MV-4-11 (cell line): ENCODE measurements at places on chromosomes 7 and 10.
A peak's percentile ranks its signal among the peaks of the same experiment; 100 is the strongest.

- no peak for DNase-seq
Observed at GRCh38 chr7:94250987-94251386, 143.7 kb upstream of the COL1A2 start.

GRCh38 chr10:124340033-124340760, 78.5 kb downstream of the OAT start:
- DNase-seq, result no peak

DNA sequence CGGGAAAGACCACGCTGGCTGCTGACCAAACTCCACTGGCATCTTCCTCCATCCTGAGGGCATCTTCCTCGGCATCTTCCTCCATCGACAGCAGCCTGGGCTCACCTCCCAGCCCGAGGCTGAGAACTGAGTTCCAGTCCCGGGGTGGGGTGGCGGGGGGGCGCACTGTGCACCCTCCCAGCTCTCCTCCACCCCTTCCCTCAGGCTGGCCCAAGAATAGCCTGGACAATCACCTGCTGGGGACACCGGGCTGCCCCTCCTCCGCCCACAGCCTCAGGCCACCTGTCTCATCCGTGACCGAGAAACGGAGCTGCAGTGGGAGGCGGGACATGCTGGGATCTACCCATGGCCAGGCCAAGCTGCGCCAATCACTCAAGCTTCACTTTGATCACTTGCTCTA, 37.2 kb downstream of the DIP2C start:
- DNase-seq, result no peak

DNA sequence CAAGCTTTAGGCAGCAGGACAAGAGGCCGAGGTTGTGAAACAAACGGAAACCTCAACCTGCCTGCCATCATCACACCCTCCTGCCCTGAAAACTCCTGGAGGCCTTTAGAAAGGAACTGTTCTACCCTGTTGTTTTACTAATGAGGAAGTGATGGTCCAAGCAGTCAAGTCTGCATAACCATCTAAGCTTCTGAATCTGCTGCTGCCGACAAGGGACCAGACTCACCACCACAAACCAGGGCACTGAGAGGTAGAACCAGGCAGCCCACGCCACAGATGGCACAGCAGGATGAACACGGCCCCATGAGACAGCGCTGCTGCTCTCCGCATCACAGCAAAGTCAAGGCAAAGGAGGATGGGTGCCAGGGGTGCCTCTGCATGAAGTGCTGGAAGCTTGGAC, 209.4 kb downstream of the CELF2 start:
- peak; percentile 63 for DNase-seq

- no peak for DNase-seq
Observed at GRCh38 chr7:104296266-104296665, 32.1 kb upstream of the LHFPL3 start.

DNA sequence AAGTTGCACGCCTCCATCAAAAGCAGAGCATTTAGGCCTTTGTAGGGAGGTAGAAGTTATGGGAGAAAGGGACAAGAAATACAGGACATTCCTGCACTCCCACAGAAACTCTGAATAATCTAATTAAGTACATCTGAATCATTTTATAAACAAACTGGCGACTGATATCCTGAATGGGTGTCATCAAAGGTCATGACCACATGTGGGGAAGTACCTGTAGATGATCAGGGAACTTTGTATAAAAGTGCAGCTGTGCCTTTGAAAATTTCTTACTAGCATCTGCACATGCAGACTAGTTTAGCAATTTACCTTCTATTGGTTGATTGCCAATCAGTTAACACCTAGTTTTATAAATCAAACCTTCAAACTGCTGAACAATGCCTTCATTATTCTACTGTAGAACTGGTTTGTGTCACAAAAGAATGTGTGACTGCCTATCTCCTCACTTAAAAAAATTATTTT, 17.1 kb downstream of the STEAP4 start:
- no peak for DNase-seq

DNA sequence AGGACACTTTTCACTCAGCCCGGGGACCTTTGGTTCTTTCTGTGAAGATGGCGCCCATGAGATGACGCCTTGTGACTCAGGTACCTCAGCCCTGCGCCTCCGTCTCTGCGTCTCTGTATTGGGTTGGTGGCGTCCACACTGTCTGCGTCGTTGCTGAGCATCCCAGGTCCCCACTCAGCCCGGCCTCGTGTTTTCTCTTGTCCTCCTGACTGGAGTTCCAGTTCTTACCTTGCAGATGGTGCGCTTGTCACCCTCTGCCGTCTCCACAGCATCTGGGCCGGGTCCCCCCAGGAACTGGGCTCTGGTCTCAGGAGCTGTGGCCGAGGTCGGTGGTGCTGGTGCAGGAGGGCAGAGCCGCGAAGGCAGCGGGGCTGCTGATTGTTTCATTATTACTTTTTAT, 150.4 kb downstream of the WDR37 start:
- DNase-seq, result no peak

DNA sequence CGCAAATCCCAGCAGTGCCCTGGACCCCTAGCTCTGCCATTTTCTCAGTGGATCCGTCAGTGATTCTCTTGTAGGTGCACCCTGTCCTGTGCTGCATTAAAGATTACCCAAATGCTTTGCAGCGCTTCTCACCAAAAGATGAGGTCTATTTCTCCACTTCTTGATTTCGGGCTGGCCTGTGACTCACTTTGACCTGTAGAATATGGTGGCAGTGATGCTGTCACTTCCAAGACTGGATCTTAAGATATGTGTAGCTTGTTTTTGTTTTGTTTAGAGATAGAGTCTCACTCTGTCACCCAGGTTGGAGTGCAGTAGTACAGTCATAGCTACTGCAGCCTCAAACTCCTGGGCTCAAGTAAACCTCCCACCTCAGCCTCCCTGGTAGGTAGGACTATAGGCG, 37.0 kb upstream of the ZMIZ1 start:
- no peak for DNase-seq

DNA sequence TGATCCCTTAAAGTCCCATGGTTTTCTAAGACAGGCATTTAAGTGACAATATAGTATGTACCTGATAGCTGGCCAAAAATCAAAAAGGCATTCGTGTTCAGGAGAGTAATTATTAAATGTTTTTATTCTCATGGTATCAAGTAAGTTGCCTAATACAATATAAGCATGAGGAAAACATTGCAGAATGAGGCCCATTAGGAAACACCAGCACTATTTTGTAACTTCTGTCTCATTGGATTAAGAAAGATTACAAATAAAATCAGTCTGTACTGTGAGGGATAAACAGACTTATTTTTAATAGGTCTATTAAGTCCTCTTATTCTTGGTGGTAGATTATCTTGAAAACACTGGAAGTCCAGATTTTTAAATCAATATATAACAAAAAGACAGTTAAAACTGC, 110.1 kb downstream of the SNX13 start:
- no peak for DNase-seq

- peak; percentile 40 for DNase-seq
Observed at GRCh38 chr7:92602352-92603088, 12.3 kb upstream of the FAM133B start.

DNA sequence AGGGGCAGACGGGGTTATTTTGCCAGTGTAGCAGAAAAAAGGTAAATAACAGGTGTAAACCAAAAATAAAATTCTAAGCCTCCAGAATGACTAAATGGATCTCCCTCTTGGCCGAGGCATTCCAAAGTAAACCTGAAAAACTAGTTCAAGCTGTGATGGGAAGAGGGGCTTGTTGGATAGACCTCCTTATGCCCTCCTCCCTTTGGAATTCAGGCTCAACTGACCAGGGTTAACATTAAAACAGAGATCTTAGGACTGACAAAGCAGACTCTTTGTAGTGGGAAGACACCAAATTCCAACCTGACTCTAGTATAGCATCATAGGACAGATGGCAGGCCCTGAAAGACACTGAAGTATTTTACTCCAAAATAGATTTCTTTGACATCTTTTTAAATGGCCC, 113.8 kb upstream of the ITGB1 start:
- DNase-seq, result no peak

- no peak for DNase-seq
Observed at GRCh38 chr10:22339761-22340328, 5.5 kb upstream of the SPAG6 start.

DNA sequence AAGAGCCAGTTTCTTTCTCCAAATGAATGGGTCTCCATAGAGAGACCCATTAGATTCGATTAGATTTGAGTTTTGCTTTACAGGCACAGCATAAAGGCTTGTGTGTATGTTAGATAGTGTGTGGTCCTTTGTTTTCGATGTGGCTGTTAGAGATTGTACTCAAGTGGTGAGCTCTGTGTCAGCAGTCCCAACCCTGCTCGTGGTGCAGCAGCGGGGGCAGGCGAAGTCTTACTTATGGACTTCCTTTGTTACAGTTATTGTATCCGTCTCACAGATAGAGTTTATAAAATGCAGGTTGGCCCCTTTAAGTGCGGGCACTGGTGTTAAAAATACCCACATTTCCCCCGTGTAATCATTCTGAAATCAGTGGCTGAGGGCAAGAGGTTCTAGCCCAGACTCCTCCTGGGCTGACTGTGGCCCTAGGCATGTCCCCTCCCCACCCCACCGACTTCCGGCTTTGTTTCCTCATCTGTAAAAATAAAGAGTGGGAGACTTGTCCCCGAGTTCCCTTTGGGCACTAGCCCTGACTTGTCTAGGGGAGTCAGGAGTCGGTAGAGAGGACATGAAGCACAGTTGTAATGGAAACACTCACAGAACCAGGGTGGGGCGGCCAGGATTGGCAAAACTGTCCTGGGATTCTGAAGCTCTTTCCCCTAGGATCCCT, 28.6 kb downstream of the MTURN start:
- peak; percentile 70 for DNase-seq

GRCh38 chr7:121103086-121103485, 114.6 kb downstream of the CPED1 start:
- DNase-seq, result no peak

DNA sequence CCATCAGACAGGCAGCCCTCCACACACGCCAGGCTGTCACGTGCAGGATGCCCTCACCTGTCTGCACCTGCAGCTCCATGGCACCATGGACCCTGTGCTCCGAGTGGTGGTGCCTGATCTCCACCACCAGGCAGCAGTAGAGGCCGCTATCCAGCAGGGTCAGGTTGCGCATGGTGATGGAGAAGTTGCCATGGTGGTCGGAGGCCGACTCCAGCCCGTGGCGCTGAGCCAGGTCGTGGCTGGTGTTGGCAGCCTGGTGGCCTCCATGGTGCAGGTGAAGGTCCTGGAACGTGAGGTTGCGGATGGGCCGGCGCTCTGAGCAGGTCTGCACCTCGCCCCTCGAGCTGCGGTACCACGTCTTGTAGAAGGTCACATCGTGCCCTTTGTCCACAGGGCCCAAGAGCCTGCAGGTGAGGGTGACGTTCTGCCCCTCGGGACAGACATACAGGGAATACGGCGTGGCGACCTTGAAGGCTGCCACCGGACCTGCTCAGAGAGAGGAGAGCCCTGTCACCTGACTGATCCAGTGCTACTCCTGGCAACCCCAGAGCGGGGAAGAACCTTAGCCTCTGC, 11.7 kb downstream of the VSIR start:
- no peak for DNase-seq

GRCh38 chr7:148893071-148893470, 9.0 kb upstream of the EZH2 start:
- DNase-seq, result no peak

DNA sequence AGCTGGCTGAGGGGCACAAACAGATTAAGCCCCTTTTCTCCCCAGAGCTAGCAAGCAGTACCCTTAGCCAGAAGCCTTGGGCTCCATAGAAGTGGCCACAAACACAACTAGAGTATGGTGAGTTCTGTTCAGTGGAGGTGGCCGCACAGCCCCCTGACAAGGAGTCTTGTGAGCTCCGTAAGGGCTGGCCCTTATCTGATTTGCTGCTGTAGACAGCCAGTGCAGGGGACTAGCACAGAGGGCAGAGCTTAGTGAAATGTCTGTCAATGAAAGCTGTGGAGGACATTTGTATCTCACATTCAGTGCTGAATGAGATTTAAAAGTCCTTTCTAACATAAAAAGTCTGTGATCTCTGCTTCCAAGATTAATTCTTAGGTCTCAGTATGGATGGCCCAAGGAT, 137.3 kb downstream of the AUTS2 start:
- no peak for DNase-seq

GRCh38 chr7:1849351-1850041, 179.4 kb downstream of the ELFN1 start:
- DNase-seq, result no peak

DNA sequence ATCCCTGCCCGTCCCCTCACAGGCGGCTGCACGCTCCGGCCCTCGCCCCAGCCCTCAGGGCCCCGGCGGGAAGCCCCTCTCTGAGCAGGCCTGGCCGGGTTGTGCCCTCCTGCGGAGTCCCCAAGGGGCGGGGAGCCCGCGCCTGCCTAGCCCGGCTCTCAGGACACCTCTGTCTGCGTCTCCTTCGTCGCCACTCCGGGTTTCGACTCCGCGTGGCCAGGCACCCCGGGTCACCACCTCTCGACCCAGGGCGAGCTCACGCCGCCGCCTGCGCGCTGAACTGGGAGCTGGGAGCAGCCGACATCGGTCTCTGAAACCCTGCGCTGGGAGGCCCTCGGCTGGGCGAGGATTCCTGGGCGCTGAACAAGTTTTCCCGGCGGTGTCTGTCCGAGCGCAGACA, 6.2 kb upstream of the OGDHL start:
- DNase-seq, result no peak

DNA sequence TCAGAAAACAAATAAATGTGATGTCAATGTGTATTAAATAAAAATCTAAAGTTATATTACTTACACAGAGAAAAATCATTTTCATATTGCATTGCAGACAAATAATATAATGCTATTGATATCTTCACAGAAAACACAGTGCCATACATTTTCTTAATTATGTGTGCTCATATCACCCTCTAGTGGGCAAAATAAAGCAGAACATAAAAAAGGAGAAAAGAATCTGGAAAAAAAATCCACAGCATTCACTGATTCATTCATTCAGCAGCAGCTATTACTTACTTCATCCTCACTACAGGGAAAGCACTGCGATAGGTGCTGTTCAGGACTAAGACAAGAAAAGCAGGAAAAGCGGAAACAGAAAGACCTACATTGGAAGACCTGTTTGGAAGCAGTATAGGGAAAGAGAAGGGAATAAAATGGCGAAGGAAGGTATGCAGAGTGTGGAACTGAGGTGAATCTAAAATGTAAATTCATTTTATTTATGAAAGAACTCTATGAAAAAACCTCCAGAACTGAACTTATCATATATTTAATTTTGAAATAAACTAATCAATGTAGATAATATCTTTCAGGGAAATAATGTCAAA, 73.2 kb downstream of the POT1 start:
- peak; percentile 18 for DNase-seq

DNA sequence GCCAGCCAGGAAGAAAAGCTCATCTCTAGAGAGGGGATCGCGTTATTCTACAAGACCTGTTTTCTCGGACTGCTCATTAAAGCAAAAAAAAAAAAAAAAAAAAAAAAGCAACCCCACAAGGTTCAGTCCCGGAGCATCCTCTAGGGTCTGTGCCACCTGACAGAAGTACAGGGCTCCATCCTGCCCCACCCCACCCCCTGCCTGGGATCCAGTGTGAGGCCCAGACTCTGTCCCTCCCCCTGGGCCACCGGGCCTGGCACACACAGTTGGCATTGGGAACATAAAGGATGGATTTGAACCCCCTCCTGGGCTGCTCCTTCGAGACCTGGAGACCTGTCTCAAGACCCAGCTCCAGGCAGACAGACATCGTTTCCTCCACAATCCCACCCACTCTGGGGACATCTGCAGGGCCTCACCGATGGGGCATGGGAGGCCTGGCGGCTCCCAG, 688 bp downstream of the ORAI2 start:
- no peak for DNase-seq

GRCh38 chr7:115081772-115082171, 159.9 kb downstream of the MDFIC start:
- no peak for DNase-seq

GRCh38 chr10:119620241-119621077, 23.7 kb upstream of the TIAL1 start:
- peak; percentile 24 for DNase-seq

- DNase-seq, result no peak
Observed at GRCh38 chr7:68245688-68246087, 1249.1 kb downstream of the TYW1 start.
